ENCODE measurements at places on chromosomes 7 and 10.

DNA sequence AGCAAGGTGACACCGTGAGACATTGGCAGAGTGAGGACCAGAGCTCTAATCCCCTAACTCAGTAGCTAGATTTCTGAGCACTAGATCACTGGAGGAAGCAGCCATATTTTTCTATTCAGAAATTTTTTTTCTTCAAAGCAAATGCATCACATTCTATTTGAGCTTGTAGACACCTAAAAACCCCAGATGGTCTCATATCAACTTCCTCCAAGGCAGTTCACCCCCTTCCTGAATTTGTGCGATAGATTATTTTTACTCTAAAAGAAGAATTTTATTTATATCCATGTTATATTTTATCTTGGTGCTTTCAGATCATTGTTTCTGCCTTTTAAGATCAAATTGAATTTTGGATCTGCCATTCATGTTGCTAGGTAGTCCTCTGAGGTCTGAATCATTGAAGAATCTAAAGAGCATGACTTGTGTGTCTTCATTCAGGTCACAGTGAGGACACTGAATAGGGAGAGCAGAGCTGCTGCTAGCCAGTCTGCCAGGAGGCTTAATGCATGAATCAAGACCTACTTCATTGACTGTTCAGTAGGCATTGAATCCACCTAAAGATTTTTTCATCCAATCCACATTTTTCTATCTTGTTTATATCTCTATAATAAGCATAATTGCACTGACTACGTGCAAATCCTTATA lies 92.9 kb upstream of the LRRTM3 start:
- no peak for DNase-seq

- peak; percentile 24 for DNase-seq
These were observed 42.9 kb downstream of the CD36 start for GRCh38 chr7:80681272-80681885.

GRCh38 chr10:63819753-63820329 lies 298.6 kb downstream of the REEP3 start:
- peak; percentile 73 for DNase-seq

DNA sequence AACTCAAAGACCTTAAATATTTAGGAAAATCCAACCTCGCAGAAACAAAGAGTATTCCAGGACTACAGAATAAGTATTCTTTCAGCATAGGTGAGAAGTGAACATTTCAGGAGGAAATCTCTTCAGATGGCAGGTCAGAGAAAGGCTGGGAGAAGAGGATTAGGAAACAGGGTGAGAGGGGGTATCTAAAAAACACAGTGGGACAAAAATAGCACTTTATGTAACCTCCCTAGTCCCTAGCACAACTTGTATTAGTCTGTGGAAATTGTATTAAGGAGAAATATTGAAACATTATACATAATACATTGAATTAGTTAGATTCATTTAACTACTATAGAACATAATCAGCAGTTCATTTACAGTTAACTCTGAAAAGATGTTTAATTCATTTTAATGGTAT lies 192.3 kb downstream of the CACNB2 start:
- no peak for DNase-seq

DNA sequence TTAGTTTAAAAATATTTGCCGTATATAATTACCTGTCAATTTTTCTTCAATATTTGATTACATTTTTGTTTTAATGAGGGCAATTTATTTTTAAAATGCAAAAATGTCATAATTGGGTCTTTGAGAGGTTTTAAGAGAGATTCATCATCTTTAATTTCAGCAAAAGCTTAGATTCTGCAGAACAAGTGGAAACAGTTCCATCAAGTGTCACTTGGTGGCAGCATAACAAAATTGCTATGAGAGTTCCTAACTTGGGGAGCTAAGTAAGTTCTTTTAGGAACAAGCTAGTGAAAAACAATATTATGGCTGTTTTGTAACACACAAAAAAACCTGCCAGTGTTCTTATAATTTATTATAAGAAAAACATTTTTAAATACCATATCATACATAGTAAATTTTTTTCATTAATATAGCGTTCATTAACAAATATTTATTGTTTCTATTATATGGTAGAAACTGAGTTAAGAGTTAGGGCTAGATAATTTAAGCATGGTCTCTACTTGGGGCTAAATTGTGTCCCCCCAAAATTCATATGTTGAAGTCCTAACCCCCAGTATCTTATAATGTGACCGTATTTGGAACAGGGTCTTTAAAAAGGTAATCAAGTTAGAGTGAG lies 155.2 kb downstream of the MAGI2 start:
- peak; percentile 84 for DNase-seq

Data from eye (tissue), 1 donor.